Caco-2 (cell line): ENCODE measurements at places on chromosomes 16 and 17. TPM values are rescaled to one million over a fixed set of nuclear protein-coding genes. Genes with fewer than 3 reads are reported as not detected.

The UBE2G1 gene
- 50.5 and 56.8 TPM in 2 replicates for total RNA-seq

The KRTAP4-4 gene
- not detected in 2 replicates for total RNA-seq

GRCh38 chr16:72372087-72373045, 200.4 kb upstream of the PMFBP1 start:
- no peak for DNase-seq

GRCh38 chr16:62201911-62202310, 165.7 kb upstream of the CDH8 start:
- DNase-seq: peak; percentile 4
